ENCODE measurements at places on chromosomes 4 and X. TPM values are rescaled to one million over a fixed set of nuclear protein-coding genes. Genes with fewer than 3 reads are reported as not detected.

DNA sequence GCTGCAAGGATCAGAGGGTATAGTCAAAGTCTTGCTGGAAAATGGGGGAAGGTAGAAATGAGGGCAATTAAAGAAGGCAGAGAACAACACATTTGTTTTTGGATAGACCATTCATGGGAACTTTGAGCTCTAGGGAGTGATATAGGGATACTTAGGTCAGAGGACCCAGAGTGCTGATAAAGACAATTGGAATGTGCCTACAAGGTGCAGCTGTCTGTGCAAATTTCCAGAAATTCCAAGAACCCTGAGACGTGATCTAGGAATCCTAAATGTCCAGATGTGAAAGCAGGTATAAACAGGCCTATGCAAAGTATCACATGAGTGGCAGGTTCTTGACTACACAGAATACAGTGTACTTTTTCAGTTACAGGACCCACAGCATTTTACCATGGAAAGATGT is 24.2 kb downstream of the FNIP2 start:
- no peak for DNase-seq

GRCh38 chr4:148901075-148901705 is 459.0 kb upstream of the NR3C2 start:
- no peak for DNase-seq

- DNase-seq: no peak
Measured at GRCh38 chr4:6523251-6523650, 50.8 kb upstream of the PPP2R2C start.

The BCLAF3 gene
- polyA plus RNA-seq: 13.8 TPM

The RTL9 gene
- polyA plus RNA-seq: 0.21 TPM

DNA sequence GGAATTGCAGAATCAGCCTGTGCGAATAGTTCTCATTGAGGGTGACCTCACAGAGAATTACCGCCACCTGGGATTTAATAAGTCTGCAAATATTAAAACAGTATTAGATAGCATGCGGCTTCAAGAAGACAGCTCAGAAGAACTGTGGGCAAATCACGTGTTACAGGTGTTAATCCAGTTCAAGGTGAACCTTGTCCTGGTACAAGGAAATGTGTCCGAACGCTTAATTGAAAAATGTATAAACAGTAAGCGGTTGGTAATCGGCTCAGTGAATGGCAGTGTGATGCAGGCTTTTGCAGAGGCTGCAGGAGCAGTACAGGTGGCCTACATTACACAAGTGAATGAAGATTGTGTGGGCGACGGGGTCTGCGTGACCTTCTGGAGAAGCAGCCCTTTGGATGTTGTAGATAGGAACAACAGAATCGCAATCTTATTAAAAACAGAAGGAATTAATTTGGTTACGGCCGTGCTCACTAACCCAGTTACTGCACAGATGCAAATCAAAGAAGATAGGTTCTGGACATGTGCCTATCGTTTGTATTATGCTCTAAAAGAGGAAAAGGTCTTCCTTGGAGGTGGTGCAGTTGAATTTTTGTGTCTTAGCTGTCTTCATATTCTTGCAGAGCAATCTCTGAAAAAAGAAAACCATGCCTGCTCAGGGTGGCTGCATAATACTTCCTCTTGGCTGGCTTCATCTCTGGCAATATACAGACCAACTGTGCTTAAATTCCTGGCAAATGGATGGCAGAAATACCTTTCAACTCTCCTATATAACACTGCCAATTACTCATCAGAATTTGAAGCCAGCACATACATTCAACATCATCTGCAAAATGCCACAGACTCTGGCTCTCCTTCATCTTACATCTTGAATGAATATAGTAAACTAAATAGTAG is 10.7 kb downstream of the BBS12 start:
- DNase-seq: no peak

The MAP7D2 gene
- 3.5 TPM for polyA plus RNA-seq

GRCh38 chrX:140709421-140709846 is at the start of gene LINC00632:
TSS of gene LINC00632 (plus strand) at chrX:140709759.
- DNase-seq: no peak

- no peak for DNase-seq
Measured at GRCh38 chr4:152992466-152992865, 56.3 kb downstream of the FHDC1 start.

Measured in right renal pelvis (tissue), 4 donors.